ENCODE measurements at places on chromosomes 6 and 20.

DNA sequence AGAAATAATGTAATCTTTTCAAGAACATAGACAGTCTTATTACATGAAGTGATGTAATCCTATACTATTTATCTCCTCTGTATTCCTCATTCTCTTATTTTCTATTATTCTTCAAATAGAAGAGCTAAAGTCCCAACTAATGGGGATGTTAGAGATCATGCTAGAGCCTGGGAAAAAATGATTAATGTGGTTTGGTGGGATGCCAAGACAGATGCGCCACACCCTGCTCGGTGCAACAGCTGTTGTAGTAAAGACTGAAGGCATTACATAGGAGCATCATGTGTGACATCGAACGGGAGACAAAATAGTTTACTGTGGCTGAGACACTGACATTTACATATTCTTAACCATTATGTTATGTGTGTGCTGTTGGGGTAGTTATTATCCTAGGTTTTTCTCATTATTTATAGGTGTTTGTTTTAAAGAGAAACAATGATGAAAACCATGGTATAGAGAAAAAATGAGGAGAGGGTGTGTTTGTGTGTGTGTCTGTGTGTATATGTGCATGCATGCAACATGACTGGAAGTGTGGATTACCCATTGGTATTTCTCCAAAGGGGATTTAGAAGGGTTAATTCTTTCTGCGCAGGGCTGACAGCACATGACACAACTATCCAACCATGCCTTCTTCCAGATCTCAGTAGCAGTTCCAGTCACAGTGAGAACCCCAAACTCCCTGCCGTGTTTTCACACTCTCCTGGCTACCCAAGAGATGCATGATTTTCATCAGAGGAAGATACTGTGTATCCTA, 155.3 kb downstream of the EYA4 start:
- no peak for DNase-seq

- DNase-seq: no peak
These were observed 669 bp upstream of the TMEM30A start for GRCh38 chr6:75285283-75285639.

GRCh38 chr6:111087106-111087835, at the start of gene SLC16A10:
TSS of gene SLC16A10 (plus strand) at chr6:111087503. CDS start at chr6:111087753, 250 bp downstream.
- DNase-seq: peak; percentile 56

- DNase-seq: no peak
These were observed 25.6 kb upstream of the ENPP4 start for GRCh38 chr6:46104209-46104608.

DNA sequence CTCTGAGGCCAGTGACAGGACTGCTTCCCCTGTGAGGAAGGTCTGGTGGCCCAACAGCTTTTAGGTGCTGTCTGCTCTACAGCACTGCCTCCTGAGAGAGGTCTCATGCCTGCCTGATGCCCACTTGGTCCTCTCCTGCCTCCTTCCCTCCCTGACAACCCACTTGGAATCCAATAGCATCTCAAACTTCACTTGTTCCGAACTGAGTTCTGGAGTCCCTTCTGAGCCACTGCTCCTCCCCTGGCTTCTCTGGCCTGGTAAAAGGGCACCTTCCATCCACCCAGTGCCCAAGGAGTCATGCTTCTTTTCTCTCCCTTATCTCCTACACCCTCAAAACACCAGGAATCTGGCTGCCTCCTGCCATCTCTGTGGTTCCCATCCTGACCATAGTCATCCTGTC, 1.9 kb downstream of the MAVS start:
- no peak for DNase-seq

GRCh38 chr20:41818369-41818768, 200.2 kb upstream of the CHD6 start:
- DNase-seq: no peak

DNA sequence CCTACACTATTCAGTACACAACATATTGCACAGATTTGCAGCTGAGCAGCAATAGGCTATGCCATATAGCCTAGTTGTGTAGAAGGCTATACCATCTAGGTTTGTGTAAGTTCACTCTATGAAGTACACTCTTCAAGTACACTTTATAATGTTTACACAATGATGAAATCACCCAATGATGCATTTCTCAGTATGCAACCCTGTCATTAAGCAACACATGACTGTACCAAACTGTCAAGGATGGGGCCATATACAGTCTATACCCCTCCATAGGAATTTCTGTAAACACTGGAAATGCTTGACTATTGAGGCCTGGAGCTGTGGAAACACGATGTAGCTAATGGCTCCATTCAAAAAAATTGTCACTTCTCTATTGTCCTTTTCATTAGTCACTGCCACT, 535.4 kb downstream of the EPM2A start:
- no peak for DNase-seq

DNA sequence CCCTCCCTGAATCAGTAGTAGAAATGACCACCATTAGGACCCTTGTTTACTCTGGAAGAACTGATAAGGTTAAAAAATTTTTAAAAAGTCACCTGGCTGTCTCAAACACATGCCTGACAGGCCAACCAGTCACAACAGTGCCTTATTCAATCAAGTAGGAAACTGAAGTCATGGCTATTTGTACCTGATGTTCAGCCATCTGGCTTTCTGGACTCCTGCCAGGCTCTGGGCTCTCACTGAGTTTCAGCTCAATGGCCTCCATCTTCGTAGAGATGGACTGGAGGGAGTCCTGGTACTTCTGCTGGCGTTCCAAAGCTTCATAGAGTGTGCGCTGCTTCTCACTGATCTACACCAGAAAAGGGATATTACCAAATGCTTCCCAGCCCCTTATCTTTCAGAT, 343.8 kb downstream of the SYNE1 start:
- no peak for DNase-seq

GRCh38 chr6:1797801-1798200, 188.1 kb downstream of the FOXC1 start:
- no peak for DNase-seq

- DNase-seq: no peak
These were observed 128.7 kb downstream of the LY86 start for GRCh38 chr6:6716998-6717763.

DNA sequence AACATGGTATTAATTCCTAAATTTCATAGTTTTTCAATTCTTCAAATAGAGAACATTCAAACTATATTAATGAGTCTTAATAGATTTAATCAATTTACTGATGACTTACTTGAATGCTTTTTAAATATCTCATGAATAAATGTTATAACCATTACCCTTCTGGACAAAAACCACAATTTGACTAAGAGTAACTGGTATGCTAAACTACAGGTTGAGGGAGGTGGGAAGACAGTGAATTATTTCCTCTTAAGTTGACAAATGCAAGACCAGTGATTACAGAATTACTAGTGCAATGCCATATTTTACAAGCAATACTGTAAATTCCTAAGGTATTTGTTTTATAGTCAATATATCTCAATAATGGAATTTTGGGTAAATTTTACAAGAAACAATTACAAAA, 65.1 kb downstream of the REV3L start:
- no peak for DNase-seq

GRCh38 chr6:117549611-117550010, 52.7 kb downstream of the GOPC start:
- DNase-seq: no peak

GRCh38 chr6:97151601-97152000, 131.4 kb downstream of the MMS22L start:
- no peak for DNase-seq

DNA sequence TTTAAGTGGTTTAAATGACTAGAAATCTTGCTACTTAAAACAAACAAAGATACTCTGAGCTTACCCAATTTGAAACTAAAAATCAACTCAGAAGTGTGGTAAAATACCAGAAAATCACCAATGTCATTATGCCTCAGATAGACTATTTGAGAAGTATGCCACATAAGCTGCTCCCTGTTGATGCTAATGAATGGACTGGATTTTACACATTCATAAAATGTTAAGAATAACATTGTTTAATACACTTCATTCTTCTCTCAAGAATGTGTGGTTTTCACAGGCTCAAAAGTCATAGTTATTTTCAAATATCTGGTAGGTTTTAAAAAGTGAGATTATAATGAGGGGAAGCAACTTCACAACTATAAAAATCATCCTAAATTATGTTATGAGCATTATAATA, 170.6 kb downstream of the TASP1 start:
- DNase-seq: no peak

DNA sequence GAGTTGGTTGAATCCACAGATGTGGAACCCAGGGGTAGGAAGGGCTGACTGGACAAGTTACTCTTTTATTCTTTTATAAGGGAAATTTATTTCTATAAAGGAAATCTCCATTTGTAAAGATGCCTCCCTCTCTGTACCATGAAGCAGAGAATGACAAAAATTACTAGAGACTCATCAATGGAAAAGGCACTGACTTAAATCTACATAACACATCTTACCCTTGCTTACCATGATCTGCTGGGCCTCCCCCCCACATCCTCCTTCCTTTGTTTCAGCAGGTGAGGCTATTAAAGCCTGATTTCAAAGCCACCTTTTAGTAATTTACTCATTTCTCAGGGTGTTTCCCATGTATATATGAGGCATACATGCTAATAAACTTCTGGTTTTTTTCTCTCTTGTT, 130.2 kb upstream of the HDDC2 start:
- DNase-seq: no peak

DNA sequence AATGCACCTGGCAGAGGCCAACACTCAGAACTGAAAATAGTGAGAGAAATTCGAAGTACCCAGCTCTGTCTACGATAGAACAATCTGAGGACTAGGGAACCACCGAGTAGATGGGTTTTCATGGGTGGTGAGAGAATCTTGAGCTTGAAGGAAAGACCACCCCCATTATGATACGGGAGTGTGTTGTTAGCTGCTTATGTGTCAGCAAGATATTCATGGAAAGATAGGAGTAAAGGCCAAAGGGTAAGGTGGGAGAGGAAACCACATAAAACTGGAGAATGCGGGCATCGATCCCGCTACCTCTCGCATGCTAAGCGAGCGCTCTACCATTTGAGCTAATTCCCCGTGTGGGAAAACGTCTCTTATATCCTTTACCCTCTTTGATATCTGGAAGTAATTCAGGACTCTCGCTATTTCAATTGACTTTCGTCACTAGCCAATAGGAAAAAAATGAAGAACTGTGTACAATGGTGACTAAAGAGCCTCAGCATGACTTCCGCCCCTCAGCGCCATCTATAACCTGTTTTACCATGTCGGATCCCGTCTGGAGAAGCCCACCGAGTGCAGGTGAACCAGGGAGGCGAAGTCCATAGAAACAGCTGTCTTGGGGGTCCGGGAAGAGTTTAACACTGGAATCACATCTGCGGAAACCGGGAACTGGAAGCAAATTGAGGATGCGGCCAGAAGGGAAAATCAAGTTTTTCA, 25.0 kb upstream of the ABT1 start:
- DNase-seq: no peak

- DNase-seq: no peak
These were observed 175.7 kb downstream of the PDE10A start for GRCh38 chr6:165487347-165487746.

DNA sequence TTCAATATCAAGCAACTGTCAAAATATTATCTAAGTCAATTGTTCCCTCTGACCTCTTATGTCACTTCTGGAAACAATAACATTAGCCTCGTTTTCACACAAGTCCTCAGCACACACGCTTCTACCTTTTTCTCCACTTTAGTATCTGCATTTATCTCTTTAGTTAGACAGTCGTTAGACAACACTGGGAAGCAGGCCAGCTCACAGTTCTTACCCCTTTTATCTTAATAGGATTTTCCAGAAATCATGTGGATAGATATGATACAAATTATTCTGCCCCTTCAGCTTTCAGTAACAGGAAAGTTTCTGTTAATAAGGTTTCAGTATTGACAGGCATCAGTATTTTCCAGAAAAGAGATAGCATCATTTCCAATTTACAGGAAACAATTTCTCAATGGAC, 25.9 kb upstream of the HAO1 start:
- no peak for DNase-seq

- no peak for DNase-seq
These were observed 6.4 kb downstream of the CDKAL1 start for GRCh38 chr6:20540683-20541082.

DNA sequence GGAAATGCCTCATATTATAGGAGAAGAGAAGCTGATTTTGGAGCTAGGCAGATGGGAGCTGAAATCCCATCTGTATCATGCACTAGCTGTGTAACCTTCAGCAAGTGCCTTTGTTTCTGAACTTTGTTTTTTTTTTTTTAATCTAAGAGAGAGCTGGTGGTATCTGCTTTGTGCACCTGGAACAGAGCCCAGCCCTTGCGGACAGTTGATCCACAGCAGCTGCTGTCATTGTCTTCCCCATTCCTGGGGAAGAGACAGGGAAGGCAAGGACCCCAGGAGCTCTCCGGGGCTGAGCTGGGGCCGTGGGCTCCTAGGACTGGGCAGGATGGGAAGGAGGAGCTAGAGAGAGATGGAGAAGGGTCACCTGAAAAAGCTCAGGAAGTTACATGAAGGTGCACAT, 92.1 kb downstream of the SYNJ2 start:
- no peak for DNase-seq

DNA sequence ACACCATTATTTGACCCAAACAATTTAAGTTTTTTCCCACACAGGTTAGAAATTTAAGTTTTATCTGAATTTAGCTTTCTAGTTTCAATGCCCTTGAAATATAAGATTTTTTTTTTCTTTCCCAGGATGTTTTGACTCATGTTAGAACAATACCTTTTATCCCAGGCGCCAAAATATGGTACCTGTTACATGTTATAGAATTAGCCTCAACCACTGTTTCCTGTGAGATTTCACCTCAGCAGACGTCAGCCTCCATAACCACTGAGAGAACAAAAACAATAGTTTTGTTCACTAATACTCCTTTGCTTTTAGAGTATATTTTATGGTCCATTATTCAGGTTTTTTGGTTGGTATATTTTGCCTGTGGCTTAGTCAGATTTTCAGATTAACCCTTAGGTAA, 302.9 kb downstream of the CDKAL1 start:
- DNase-seq: no peak

DNA sequence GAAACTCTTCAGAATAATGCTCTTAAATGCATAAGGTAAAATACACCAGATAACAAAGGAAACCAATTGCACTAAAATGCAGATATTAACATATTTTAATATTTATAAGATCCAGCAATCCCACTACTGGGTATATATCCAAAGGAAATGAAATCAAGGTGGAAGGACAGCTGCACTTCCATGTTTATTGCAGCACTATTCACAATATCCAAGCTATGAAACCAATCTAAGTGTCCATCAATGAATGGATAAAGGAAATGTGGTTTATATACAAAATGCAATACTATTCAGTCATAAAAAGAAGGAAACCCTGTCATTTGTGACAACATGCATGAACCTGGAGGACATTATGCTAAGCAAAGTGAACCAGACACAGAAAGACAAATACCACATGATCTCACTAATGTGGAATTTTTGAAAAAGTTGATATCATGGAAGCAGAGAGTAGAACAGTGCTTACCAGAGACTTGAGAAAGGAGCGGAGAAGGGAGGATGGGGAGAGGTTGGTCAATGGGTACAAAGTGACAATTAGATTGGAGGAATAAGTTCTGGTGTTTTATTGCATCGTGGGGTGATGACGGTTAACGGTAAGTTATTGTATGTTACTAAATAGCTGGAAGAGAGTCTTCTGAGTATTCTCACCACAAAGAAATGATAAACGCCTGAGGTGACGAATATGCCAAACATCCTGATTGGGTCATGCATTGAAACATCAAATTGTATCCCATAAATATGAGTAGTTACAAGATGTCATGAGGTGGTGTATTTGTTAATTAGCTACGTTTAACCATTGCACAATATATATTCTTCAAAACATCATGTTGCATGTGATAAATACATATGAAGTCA, 37.9 kb upstream of the RNF24 start:
- no peak for DNase-seq
